Chondrocyte (in vitro differentiated cells): ENCODE measurements at places on chromosomes 11 and 22. TPM values are rescaled to one million over a fixed set of nuclear protein-coding genes. Genes with fewer than 3 reads are reported as not detected.

DNA sequence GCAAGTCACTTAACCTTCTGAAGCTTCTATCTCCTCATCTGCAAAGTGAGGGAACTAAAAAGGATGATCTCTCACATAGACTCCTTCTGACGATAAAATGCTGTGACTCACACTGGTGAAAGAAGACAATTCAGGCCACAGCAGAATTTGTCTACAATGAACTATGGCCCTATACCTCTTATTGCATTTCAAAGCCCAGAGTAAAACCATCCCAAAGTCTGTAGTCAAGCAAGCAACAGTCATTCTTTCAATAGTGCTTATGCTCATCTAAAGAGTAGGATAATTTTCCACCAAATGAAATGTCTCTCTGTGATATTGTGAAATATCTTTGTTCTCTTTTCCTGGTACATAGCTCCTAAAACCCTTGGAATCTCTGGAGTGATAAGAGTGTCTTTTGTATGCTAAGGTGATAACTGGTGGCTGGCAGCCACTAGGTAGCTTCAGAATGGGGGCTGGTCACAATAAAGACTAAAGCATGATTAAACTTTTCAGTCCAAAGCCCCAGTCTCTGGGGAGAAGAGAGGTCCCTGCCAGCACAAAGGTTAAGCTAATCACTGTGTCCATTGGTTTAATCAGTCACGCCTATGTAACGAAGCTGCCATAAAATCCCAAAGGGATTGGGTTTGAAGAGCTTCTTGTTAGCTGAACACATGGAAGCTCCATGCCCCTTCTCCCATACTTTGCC lies 30.8 kb downstream of the SYTL2 start:
- no peak for DNase-seq

DNA sequence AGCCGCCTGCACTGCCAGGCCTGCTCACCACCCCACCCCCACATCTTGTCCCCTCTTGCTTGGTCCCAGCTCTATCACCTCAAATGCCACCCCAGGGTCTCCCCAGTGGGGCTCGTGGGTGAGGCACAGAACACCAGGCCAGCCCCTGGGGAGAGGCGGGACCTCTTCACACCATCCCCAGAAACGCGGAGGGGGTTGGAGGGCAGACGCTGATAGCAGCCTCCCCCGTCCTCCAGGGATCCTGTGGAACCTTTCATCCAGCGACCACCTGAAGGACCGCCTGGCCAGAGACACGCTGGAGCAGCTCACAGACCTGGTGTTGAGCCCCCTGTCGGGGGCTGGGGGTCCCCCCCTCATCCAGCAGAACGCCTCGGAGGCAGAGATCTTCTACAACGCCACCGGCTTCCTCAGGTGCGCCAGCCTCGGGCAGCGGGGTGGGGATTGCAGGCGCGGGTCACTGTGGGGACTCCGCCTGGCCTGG lies 5.8 kb downstream of the PKP3 start:
- DNase-seq = no peak

DNA sequence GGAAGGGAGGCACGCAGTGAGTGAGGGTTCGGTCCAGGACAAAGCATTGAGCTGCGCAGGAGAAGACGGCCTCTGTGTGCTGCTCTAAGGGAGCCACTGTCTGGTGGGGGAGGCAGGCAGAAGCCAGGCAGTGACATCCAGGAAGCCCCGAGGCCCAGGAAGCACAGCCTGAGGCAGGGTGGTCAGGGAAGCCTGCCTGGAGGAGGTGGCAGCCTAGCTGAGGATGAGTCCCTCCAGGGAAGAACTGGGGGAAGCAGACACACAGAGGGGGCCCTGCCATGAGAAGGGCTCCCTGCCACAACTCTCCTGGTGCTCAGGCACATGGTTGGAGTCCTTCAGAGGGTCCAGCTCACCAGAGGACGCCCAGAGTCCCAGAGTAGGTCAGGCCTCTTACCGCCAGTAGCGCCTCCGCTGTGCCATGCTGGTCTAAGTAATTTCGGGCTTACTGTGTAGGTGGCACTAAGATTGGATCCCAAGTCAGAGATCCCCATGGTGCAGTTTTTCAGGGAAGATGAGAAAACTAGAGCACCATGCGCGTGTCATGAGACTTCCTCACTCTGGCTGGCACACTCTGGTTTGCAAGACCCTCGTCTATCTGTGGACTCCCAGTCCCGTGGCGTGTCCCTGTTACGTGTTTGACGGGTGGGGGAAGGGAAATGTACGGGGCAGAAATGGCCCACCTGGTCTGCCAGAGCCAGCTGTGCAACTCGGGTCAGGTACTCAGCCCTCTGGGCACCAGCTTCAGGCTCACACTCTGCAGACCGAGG lies 887.2 kb downstream of the BRD1 start:
- DNase-seq = peak; percentile 42

Gene GAL
- 0.74 to 1.9 TPM (median 0.90 TPM) in 3 replicates for total RNA-seq

Gene ABCG4
- 0.80 to 2.5 TPM (median 2.0 TPM) in 3 replicates for total RNA-seq
